Glutamatergic neuron (in vitro differentiated cells): ENCODE measurements at places on chromosomes 12 and 14. TPM values are rescaled to one million over a fixed set of nuclear protein-coding genes. Genes with fewer than 3 reads are reported as not detected.

DNA sequence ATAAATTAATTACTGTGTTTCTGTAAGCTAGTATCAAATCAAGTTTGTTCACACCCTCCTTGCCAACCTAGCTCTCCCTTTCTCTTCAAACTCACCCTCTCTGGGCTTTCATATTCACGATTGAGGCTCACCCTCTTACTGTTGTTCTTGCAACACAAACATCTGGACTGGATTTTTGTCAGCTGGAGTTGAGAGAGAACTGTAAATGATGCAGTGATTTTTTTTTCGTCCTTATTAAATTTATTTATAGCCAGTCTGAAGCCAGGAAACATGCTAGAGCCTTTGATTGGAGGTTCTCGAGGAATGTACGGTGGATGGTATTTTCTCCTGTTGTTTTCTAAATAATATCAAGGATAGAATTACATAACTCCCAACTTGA lies 485.1 kb downstream of the ZFP36L1 start:
- DNase-seq: no peak

DNA sequence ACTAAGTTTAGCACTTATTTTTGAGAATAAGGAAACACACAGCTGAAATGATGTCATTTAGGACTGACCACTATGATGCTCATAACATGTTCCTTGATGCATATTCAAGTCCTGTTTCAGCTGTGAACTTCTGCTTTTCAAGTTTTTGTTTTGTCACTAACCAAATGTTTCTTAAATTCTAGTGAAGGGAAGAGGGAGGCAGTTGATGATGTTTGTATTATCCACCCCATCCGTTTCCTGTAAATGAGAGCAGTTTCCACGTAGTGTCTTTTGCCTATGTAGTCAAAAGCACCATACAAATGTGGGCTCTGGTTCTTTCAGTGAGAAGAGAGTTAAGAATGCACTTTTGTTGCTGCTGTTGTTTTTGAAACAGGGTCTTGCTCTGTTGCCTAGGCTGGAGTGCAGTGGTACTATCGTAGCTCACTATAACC lies 491.8 kb downstream of the PCNX1 start:
- DNase-seq: no peak

The SPATA7 gene
- 17.6 TPM for total RNA-seq

DNA sequence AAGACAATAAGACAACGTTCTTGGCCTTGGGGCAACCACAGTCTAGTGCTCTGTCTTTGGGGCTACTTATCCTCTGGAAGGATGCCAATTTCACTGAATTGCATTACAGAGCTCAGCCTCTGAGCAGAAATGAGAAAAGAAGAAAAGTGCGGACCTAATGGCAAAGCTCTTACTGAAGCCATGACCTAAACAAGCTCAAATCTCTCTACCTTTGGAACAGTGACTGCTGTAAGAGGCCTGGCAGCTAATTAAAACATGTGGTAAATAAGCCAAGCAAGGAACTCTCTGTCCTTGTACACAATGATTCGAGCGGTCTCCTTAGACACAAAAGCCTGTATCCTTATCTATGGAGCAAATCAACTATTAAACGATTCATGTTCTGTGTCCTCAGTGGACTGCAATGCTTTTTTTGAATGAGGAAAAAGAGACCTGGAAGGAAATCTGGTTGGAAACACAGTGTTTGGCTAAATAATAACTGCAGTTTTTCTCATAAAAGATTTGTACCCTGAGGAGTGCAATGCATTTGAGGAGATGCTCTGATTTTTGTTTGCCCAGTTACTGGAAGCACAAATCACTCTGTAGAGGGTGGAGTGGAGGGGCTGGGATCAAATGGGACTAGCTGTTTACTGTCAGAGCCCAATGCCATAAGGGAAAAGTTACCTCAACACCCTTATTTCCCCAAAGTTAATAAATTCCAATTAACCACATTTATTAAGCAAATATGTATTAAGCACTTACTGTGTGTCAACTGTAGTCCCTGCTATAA lies 113.9 kb downstream of the NDUFA12 start:
- DNase-seq: no peak

The OR4N5 gene
- total RNA-seq: not detected

DNA sequence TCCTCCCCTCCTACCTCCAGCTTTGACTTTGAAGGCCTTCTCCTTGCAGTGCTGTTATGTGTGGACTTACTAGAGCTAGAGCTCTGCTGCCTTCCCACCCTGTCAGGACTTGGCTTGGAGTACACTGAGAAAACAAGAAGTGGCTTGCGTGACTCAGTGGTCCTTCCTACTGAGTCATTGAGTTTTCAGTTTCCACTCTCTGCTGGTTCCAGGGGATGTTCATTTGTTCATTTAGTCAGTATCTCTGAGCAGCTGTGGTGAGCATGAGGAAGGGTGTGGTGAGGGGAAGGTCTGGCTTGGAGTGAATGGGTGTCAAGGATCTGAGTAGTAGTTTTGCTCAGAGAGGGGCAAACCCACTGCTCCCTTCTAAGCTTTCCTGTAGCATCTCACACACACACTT lies 17.2 kb upstream of the ELK3 start:
- no peak for DNase-seq

- no peak for DNase-seq
These were observed 4.9 kb downstream of the GMFB start for GRCh38 chr14:54483846-54484245.
